ENCODE measurements at places on chromosomes 6 and 20.

DNA sequence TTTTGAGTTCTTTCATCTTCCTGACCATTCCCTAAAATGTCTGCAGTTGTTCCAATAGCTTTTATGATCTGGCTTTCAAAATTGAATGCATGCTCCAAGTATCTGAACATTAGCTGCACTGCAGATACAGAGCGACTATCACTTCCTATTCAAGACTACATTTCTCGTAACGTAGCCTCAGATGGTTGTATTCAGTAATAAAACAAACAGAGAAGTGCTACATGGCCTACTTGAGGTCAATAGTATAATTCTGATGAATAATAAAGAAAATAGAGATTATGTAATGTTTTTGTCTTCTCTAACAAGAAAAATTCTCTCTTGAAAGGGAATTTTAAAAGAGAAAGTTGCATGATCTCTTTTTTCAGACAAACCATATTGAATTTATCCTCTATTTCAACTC is 333.9 kb upstream of the IRAK1BP1 start:
- DNase-seq = no peak

GRCh38 chr6:168527451-168528210 is 86.6 kb downstream of the SMOC2 start:
- DNase-seq = no peak

DNA sequence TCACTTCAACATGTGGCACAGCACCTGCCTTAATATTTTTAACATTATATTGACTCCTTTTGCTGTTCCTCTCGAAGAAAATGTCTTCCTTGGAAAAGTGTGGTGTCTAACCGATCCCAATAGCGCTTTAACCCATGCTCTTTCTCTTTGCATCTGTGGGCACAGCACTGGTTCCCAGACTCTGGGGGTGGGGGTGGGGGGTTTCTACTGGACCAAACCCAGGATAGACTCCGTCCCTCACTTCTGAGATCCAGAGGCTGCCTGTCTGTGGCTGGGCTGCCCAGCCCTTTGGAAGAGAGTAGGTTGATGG is 3.9 kb upstream of the ZNF292 start:
- DNase-seq = no peak

DNA sequence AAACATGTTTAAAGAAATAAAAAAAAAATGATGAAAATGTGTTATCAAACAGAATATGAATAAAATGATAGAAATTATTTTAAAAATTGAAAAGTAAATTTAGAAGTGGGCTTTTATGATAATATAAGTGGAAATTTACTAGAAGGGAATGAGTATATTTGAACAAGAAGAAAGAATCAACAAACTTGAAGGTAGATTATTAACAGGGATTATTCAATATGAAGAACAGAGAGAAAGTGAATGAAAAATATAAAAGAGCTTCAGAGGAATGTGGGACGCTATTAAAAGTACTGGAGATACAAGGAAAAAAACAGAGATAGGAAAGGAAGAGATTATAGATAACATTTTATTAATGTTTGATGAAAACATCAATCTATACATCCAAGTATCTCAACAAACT is 1014.4 kb upstream of the CITED2 start:
- DNase-seq = no peak
